ENCODE measurements at places on chromosomes 6 and 20.
A peak's percentile ranks its signal among the peaks of the same experiment; 100 is the strongest.

GRCh38 chr6:37653933-37654565 lies 43.6 kb downstream of the MDGA1 start:
- DNase-seq = peak; percentile 67

DNA sequence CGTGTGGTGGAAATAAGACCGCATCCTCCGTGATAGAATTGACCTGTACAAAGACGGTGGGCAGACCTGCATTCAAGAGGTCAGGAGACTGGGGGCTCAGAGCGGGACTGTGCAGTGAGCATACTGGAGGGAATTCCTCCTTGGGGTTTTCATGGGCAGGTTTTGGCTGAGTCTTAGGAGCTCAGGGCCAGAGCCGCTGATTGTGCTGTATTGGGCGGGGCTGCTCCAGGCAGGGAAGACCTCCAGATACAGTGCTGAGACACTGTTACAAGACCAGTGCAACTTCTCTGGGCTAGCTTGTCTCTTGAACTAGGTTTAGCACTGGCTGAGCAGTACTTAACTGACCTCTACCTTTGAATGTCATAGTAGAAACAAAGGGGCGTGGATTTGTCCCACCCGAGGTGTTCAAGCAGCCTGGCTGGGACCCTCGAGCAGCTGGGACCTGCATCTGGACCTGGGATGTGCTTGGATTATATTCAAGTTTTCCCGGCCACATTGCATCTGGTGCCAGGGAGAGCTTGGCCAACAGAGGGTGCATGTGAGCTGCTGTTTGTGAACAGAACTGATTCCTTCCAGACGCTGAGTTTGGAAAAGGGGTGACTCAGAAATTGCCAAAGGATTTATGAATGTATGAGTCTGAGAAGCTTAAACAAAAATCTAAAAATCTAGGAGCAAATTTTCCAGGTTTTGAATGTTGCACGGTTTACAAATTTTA lies 33.4 kb upstream of the SLC22A1 start:
- DNase-seq = peak; percentile 65

- no peak for DNase-seq
Observed at GRCh38 chr6:43804550-43805223, 34.7 kb downstream of the VEGFA start.

- peak; percentile 49 for DNase-seq
Observed at GRCh38 chr6:137309078-137309762, 90.0 kb upstream of the IFNGR1 start.

DNA sequence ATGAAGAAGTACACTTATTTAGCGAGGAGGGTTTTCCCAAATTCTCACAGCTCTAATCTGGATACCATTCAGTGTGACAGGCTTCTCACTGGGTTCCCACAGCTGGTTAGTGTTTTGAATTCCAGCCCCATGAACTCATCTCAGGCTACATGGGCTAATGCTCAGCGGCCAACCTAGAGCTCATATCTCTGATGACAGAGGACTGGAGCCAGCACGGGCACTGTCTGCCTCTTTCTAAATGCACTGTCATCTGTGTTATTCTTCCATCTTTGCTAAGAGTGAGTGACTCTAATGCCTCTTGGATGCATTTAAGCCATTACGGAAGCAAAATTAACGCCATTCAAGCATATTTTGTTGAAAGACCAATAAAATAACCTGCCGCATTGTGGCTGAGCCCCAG lies 308.9 kb upstream of the JAG1 start:
- DNase-seq = no peak

- no peak for DNase-seq
Observed at GRCh38 chr6:138569970-138570724, 70.9 kb upstream of the NHSL1 start.

DNA sequence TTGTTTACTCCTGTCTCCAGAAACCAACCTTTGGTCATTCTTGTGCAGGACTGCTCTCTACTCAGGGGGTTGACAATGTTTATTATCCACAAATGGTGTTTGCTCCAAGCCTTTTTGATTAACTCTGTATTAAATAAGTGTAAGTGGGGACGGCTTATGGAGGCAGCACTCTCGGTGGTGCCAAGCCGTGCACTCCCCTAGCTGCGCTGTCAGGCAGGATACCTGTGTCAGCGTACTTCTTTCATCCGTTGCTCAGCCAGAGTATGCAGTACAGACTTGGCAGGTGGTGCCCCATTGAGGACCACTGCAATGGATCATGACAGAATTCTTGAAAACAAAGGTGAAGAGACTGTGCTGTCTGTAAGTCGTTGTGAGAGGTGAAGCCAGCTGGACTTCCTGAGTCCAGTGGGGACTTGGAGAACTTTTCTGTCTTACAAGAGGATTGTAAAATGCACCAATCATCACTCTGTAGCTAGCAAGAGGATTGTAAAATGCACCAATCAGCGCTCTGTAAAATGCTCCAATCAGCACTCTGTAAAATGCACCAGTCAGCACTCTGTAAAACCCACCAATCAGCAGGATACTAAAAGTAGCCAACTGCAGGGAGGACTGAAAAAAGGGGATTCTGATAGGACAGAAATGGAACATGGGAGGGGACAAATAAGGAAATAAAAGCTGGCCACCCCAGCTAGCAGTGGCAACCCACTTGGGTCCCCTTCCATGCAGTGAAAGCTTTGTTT lies 480.0 kb downstream of the MEI4 start:
- DNase-seq = no peak

GRCh38 chr20:57682184-57683101 lies 27.4 kb downstream of the PMEPA1 start:
- no peak for DNase-seq

DNA sequence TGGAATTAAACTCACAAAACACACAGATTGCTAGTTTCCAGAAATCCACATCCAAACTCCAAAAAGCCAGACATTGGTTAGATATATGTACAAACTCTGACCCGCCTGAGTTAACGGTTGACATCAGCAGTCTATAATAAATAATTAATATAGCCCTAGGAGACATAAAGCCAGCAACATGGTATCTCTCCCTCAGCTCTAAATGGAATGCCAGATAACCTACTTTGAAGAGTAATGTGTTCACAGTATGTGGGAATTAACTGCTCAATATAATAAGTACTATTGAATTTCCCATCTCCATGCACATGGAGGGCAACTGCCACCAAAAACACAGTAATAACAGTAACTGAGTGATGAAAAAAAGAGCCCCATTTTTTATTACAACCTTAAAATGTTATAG lies 383.2 kb downstream of the CD83 start:
- DNase-seq = no peak

GRCh38 chr6:24408719-24409410 lies 6.1 kb downstream of the MRS2 start:
- no peak for DNase-seq

DNA sequence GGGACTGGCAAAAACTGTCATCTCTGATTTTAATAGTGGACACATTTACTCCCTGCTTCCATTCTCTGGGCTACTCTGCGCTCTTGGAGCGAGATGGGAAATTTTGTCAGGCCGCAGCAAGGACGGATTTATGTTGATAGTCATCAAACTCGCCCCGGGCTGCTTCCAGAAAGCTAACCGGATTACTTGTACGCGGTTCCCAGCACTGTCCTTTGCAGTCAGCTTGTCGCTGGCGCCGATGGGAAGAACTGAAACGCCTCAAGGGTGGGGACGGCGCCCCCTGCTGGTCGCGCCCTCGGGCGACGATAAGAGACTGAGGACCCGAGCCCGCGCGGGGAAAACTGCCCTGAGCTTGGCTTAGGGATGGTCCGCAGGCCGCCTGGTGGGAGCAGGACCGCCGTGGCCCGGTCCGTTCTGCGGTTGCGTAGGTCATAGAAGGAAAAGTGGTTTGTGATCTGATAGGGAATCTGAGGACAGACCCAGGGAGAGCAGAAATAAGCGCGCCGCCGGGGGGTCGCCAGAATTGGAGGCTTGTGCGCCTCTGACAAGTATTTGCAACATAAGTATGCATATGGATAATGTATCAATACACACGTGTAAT lies 984 bp upstream of the ABT1 start:
- DNase-seq = peak; percentile 92

GRCh38 chr20:41306061-41306727 lies 11.3 kb downstream of the ZHX3 start:
- no peak for DNase-seq

DNA sequence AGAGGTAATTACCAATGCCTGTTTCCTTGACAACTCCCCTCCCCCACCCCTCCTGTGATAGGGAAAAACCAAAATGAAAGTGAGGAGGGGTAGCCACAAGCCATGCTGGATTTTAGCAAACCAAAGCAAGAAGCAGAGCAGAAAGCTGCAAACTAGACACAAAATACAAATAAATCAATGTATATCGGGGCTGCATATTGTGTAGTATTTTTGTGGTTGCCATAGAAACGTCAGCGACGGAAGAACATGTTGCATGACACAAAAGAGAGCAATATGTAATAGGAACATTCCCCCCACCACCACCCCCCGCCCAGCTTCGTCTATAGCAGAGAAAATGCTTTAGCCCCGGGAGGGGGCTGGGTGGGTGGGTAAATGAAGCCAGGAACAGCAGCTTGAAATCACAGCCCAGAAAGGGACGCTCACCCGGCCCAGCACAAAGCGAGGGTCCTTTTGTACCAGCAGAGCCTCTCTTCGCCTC lies 548 bp downstream of the AGPAT4 start:
- DNase-seq = no peak

GRCh38 chr6:34223956-34224940 lies 12.4 kb upstream of the HMGA1 start:
- peak; percentile 95 for DNase-seq

- no peak for DNase-seq
Observed at GRCh38 chr6:71393471-71393870, 104.9 kb downstream of the OGFRL1 start.

DNA sequence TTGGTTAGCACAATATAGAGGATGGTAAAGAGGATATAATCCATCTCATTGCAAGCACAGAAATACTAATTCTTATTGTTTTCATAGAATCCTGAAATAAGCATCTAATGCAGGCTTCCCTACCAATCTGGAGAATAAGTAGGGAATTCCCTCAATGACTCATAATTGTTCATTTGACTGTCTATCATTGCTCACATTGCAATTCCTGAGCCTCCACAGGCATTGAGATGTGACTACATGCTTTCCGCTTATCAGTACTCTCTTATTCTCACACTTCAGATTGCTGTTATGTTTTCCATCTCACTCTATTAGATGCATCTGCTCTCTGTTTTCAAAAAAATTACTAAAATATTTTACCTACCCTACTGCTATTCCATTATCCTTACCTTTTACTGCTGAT lies 216.2 kb upstream of the PRSS16 start:
- DNase-seq = no peak

GRCh38 chr6:65538644-65539043 lies 168.4 kb downstream of the EYS start:
- no peak for DNase-seq

- DNase-seq = no peak
Observed at GRCh38 chr6:3214898-3215297, 12.6 kb downstream of the TUBB2B start.
